ENCODE measurements at places on chromosomes 12 and 14. TPM values are rescaled to one million over a fixed set of nuclear protein-coding genes. Genes with fewer than 3 reads are reported as not detected.
A peak's percentile ranks its signal among the peaks of the same experiment; 100 is the strongest.

DNA sequence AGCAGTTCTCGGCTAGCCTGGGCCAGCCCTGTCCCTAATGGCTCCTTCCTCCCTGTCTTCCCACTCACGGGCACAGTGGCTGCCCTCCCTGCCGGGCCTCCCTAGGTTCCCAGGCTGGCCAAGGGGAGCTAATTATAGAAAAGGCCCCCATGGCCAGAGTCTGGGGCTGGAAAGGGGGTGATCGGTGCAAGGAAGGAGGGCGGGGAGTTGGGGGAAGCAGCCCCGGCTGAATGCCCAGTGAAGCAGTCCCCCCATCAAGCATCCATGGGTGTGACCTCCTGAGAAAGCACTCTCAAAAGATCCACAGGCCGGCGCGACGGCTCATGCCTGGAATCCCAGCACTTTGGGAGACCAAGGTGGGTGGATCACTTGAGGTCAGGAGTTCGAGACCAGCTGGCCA is 54.9 kb downstream of the TESC start:
- DNase-seq = no peak

- DNase-seq = no peak
Observed at GRCh38 chr14:74347097-74347794, 1.0 kb upstream of the VRTN start.

DNA sequence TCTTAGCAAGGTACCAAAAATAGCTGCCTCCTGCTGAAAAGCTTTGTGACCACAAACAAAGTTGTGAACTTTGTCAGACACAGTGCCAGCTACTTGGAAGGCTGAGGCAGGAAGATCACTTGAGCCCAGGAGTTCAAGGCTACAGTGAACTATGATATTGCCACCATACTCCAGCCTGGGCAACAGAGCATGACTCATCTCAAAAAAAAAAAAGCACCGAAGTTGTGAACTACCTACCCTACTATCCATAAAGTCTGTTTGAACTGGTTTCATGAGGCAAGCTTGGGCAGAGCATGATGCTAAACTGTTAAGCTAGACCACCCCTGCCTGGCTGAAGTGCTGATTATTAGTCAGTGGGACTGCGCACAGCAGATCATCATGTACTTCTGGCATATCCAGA is 75.5 kb downstream of the RAD52 start:
- no peak for DNase-seq

- DNase-seq = no peak
Observed at GRCh38 chr12:30278401-30278800, 417.3 kb downstream of the IPO8 start.

DNA sequence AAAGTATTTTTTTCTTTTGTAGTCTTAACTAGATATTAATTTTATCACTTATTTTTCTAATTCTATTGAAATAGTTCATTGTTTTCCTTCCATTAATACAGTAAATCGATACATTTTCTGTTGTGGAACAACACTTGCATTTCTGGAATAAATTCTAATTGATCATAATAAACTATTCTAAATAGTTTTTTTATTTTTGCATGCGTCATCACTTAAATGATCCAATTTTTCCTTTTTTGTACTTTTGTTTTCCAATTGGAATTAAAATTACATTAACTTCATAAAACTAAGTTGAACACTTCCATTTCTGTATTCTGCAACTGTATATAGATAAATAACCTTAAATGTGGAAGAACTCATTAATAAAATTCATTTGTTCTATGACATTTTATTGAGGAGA is 202.5 kb downstream of the KCNC2 start:
- DNase-seq = no peak

DNA sequence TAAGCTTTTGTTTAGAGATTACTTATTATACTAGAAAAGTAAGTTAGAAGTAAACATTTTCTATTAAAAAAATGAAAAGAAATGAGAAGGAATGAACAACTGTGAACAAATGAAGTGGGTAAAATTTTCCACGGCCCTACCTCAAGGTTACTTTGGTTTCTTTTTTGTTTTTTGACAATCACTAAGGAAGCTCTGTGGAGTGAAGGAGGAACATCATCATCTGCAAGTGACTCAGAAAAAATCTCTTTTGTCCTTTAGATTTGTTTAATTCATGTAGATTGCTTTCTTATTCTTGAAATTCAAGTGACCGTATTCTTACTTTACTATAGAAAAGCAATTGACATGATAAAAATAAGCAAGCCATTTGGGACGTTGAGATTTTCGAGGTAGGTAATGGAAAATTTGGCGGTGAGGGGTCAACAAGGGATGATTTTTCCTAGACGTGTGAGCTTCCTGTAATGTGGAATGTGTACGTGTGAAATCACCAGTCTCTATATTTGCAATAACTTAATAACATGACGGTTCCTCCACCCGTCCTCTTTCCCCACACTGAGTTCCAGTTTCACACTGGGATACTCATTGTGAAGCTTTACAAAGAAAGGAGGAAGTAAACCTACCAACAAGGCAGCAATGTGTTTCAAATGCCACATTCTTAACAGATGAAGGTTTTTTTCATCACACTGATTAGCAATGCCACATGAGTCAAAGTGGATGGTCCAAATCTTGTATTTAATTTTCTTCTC is 62.3 kb upstream of the EGLN3 start:
- no peak for DNase-seq

GRCh38 chr14:101408077-101408831 is 153.0 kb upstream of the DIO3 start:
- DNase-seq = no peak

- DNase-seq = no peak
Observed at GRCh38 chr12:93361151-93361919, 16.4 kb upstream of the NUDT4 start.

DNA sequence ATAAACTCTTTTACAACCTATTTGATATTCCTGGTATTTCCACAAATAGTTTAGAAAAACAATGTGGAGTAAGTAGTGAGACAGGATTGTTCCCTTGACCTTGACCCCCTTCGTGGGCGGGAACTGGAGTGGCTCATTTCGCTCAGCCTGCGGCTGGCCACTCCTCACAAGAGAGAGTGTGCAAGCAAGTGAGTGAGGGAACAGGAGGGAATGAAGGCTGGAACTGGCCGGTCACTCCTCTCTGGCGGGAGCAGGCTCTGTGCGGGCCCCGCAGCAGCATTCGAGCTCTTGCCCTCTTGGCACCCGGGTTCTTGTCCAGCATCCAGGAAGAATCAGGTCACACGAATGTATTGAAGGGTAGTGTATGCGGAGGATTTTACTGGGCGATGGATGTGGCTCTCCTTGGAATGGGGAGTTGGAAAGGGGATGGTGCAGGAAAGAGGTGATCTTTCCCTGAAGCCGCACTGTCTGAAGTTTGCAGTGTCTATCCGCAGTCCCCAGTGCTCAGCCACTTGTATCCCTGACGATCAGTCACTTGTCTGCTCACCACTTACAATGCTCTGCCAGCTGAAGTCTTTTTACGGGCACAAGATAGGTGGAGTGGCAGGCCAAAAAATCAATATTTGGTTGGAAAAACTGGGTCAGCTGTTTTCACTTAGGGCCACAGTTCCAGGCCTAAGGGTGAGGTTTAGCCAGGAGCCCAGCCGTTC is 28.0 kb upstream of the TXNRD1 start:
- DNase-seq = no peak

- no peak for DNase-seq
Observed at GRCh38 chr12:84856156-84856900, 56.3 kb downstream of the SLC6A15 start.

DNA sequence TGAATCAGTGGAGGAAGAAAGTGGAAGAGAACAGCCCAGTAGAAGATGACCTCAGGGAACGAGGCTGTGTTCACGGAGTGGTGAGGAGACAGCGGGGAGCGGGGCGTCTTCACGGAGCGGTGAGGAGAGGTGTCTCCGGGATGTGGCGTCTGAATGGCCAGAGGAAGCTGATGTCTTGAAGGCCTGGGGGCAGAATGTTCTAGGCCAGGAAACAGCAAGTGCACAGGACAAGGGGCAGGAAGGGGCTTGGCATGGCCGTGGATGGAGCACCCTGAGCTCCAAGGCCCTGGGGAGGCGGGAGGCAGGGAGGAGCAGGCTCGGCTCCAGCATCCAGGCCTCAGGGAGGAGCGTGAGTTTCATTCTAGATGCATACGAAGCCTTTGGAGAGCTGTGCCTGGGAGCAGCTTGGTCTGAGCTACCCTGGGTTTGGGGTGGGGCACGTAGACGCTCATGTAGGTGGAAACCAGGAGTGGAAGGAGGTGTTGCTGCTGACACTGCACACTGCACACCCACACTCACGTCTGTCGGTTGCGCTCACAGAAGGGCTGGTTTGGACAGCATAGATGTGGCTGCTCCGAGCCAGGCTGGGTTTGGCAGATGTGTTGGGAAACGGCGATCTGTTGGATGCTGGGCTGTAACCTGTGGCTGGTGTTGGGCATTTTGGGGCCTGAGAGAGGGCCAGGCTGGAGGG is 131.6 kb downstream of the ADGRD1 start:
- DNase-seq = no peak

DNA sequence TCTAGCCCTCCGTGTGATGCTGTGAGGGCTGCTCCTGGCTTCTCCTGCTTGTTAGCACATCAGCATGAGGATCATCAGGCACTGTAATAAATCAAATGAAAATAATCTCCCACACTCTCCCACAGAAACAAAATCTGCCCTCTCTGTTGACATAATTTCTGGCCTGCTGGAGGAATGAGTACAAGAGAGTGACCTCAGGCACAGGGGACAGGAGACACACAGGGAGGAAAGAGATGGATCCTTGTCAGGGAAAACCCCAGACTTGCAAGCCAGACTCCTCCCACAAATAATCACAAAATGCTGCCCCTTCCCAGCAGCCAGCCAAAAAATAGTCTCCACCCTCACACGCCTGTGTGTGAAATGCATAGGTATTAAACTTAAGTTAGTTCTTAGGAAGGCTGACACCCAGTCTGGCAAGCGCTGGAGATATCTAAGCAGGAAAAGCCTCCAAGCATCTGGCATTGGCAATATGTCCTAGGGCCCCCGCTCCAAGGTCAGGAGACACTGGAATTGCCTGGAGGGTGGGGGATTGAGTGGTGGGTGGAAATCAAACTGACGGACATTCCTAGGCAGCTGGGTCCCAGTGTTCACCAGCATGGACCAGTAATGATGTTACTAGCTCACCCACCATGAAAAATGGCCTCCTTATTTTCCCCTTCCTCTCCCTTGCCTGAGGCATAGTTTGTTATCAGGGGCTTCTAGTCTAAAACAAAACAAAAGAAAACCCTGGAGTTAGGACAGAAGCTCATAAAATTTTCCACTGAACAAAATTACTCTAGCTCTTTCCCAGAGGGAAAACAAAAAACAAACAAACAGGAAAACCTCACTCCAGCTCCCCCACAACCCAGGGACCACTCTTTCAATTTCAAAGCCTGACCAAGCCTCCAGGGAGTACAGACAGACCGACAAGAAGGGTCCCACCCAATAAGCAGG is 22.0 kb downstream of the SMUG1 start:
- no peak for DNase-seq

- no peak for DNase-seq
Observed at GRCh38 chr14:23366426-23366921, 1.5 kb upstream of the EFS start.

DNA sequence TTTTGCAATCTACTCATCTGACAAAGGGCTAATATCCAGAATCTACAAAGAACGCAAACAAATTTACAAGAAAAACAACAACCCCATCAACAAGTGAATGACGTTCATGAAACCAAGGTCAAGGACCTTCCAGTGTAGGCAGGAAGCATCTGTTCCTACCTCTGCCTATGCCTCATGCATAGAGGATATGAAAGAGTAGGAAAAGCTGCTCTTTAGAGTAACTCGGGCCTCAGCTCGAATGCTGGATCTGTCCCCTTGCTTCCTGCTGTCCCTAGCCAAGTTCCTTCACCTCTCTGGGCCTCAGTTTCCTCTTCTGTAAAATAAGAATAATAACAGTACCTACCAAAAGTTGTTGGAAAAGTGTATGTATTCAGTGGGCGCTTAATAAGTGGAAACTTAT is 65.0 kb downstream of the FOXN4 start:
- DNase-seq = peak; percentile 56

DNA sequence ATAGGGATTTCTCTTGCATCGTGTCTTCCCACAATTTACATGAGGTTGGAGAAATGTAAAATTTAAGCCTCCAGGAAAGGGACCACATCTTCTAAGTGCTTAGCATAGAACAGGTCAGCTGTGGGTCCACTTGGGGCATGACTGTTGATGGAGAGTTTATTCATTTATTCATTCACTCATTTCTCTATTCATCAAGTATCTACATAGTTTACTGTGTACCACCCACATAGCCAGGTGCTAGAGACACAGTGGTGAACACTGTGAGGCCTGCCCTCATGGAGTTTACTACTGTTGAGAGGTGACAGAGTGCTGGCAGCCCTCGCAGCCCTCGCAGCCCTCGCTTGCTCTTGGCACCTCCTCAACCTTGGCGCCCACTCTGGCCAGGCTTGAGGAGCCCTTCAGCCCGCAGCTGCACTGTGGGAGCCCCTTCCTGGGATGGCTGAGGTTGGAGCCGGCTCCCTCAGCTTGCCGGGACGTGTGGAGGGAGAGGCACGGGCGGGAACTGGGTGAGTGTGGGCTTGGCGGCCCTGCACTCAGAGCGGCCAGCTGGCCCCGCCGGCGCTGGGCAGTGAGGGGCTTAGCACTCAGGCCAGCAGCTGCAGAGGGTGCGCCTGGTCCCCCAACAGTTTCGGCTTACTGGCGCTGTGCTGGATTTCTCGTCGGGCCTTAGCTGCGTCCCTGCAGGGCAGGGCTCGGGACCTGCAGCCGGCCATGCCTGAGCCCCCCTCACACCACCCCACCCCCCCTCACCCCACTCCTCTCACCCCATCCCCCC is 1.7 kb upstream of the JPH4 start:
- DNase-seq = no peak

GRCh38 chr12:107515446-107515958 is 170.1 kb upstream of the PWP1 start:
- peak; percentile 57 for DNase-seq

- no peak for DNase-seq
Observed at GRCh38 chr12:113208041-113208934, 13.0 kb upstream of the TPCN1 start.

DNA sequence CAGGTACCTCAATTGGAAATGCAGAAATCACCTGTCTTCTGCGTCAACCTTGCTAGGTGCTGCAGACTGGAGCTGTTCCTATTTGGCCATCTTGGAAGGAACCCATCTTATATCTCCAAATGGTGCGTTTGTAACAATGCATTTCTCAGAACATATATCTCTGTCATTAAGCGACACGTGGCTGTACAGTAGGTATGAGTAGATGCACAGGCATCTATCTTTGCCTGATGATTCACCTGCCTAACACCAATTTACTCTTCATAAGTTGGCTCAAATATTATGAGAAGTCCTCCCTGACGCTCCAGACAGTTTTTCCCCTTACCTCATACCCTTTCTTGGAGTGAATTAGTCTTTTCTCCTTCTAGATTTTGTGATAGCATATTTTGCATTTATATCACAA is 44.2 kb downstream of the GPR137C start:
- DNase-seq = no peak

SLCO1B1 gene
- not detected for total RNA-seq

KRT83 gene
- not detected for total RNA-seq

DDX24 gene
- 110 TPM for total RNA-seq

TBX5 gene
- total RNA-seq = not detected

DNAI7 gene
- not detected for total RNA-seq

RPS6KL1 gene
- total RNA-seq = 11.5 TPM

TCL1A gene
- not detected for total RNA-seq
